Smooth muscle cell of bladder (primary cell): ENCODE measurements at places on chromosomes 7 and 10. TPM values are rescaled to one million over a fixed set of nuclear protein-coding genes. Genes with fewer than 3 reads are reported as not detected.

SEMA3C gene
- 99.7 and 127 TPM in 2 replicates for total RNA-seq

GPER1 gene
- total RNA-seq, result 1.00 and 1.5 TPM in 2 replicates

RARRES2 gene
- total RNA-seq, result 46.9 and 66.8 TPM in 2 replicates

ZNF107 gene
- total RNA-seq, result 0.92 and 1.3 TPM in 2 replicates

FANK1 gene
- 10.0 and 11.5 TPM in 2 replicates for total RNA-seq

MDH2 gene
- total RNA-seq, result 51.0 and 62.3 TPM in 2 replicates

FAM25C gene
- total RNA-seq, result not detected in 2 replicates

CALHM1 gene
- total RNA-seq, result not detected in 2 replicates

CAV2 gene
- total RNA-seq, result 43.8 and 47.8 TPM in 2 replicates

CYREN gene
- 30.0 and 43.8 TPM in 2 replicates for total RNA-seq

LFNG gene
- total RNA-seq, result 0.43 and 3.3 TPM in 2 replicates

UCN3 gene
- not detected in 2 replicates for total RNA-seq

C7orf33 gene
- not detected in 2 replicates for total RNA-seq

EPO gene
- total RNA-seq, result not detected in 2 replicates

HTR7 gene
- 0.92 and 2.4 TPM in 2 replicates for total RNA-seq

SERPINE1 gene
- 233 and 240 TPM in 2 replicates for total RNA-seq

GNGT1 gene
- 0.37 and 0.71 TPM in 2 replicates for total RNA-seq

CDH23 gene
- total RNA-seq, result 0.14 and 0.18 TPM in 2 replicates

RADIL gene
- 0.46 and 0.57 TPM in 2 replicates for total RNA-seq

MRLN gene
- not detected in 2 replicates for total RNA-seq

NUPR2 gene
- not detected in 2 replicates for total RNA-seq

FAM25G gene
- total RNA-seq, result not detected in 2 replicates

JAZF1 gene
- total RNA-seq, result 11.7 and 12.2 TPM in 2 replicates

GRM8 gene
- 0.14 TPM in 1 of 2 replicates, not detected in the other for total RNA-seq

AKR1C2 gene
- total RNA-seq, result 13.5 and 239 TPM in 2 replicates

SLC39A12 gene
- not detected in 2 replicates for total RNA-seq

TMEM196 gene
- total RNA-seq, result not detected in 2 replicates

CYP17A1 gene
- not detected in 2 replicates for total RNA-seq

CYP2C8 gene
- under 0.01 TPM in 1 of 2 replicates, not detected in the other for total RNA-seq

LEP gene
- 0.09 TPM in 1 of 2 replicates, not detected in the other for total RNA-seq

TAS2R41 gene
- not detected in 2 replicates for total RNA-seq

FRAT1 gene
- total RNA-seq, result 2.3 and 2.4 TPM in 2 replicates

CCDC71L gene
- 120 and 206 TPM in 2 replicates for total RNA-seq
